ENCODE measurements at places on chromosomes 16 and 17.
A peak's percentile ranks its signal among the peaks of the same experiment; 100 is the strongest.

DNA sequence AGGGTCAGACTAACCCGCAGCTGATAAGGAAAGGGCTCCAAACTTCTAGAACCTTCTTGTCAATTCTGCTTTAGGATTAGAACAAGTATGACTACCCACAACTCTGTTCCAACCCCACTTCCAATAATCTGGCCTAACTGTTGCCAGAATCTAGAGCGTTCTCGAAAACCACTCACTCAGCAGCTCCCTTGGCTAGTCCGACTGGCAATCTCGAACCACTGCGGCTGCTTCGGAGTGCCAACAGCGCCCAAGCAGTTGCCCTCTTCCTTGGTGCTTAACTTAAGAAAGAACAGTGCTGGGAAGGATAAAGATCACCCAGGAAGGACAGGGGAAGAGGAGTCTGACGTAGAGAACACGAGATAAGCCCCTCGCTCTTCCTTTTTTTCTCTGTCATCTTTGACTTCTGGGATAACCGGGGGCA, 818 bp downstream of the DNAJC7 start:
- DNase-seq = no peak

GRCh38 chr16:1647856-1648255, 30.2 kb upstream of the JPT2 start:
- no peak for DNase-seq

DNA sequence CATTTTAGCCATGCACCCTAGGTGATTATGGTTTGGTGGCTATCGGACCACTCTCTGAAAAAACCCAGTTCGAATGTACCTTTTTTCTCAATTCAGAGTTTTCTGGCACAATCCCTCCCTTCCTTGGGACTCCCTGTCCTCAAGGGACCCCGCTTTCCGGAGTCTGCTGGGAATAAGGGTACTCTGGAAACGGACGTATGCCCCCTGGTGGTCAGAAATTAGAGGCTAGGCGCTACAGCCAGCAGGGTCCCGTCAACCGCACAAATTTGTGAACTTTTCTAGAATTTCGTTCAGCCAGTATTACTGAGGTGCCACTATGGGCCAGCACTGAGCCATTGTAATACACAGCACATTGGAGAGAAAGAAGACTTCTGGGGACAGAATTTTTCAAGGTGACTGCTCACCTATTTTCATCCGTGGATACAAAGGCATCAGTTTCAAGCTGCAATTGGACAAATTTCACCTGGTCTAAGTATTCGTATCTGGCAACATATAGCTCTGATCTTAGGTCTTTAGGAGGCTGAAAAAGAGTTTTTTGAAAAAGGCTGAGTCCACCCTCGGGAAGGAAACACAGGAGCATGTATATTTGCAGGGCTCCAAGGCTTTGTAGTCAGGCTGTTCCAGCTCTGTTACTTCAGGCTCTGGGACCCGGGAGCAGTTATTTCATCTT, 27.1 kb upstream of the CRYBA1 start:
- peak; percentile 85 for DNase-seq

- peak; percentile 60 for DNase-seq
Observed at GRCh38 chr17:59844884-59845594, 47.7 kb downstream of the TUBD1 start.

DNA sequence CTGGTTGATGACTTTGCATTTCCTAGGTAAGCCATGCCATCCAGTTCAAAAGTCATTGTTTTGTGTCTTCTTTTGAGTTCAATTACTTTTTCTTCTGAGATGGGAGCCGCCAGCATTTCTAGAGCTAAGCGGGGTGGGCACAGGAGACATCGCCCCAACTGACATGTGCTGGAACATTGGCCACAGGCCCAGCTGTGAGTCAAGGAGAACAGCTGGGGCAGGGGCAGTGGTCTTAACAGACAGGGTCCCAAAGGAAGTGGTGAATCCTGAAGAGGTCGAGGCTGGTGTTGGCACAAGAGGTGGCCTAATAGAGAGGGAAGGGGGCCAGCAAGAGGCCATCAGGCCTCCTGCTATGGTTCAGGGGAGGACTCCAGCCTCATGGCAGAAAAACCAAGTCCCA, 17.1 kb downstream of the RAB11FIP4 start:
- DNase-seq = no peak

Measured in A172 (cell line).